ENCODE measurements at places on chromosomes 6 and 20.

DNA sequence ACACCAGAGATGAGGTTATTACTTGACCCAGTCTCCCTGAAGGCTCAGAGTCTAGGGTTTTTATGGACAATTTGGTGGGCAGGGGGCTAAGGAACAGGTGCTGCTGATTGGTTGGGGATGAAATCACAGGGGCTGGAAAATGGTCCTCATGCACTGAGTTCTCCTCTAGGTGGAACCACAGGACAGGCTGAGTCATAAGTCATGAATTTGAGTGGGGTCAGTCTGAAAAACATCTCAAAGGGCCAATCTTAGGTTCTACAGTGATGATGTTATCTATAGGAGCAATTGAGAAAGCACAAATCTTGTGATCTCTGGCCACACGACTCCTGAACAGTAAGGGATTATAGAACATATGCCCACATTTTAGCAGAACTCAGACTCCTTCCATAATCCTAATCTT is 5.9 kb upstream of the MRS2 start:
- no peak for DNase-seq

DNA sequence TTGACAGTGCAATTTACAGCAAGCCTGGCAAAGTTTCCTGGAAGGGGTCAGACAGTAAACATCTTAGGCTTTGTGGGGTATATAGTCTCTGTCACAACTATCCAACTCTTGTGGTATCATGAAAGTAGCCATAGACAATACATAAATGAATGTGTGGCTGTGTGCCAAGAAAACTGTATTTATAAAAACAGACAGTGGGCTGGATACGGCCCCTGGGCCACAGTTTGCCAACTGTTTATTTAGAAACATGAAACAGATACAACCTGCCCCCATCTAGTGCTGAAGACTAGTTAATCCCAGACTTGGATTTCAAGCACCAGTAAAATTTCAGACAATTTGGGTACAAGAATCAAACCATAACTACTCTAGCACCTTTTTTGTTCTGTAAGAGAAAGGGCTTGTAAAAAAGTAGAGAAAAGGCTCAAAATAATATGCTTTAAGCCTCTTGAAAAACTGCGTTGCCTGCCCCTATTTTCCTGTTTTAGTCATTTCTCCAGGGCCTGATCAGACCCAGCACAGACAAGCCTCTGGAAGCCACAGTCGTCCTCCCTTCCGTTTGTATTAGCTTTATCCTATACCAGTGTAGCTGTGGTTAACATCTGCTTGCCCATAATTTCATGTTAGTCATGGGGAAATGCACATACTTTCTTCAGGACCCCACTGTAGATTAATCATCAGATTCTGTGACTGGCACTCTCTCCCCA is 30.8 kb downstream of the JAG1 start:
- no peak for DNase-seq

GRCh38 chr20:11195169-11195568 is 521.4 kb upstream of the JAG1 start:
- DNase-seq, result no peak

DNA sequence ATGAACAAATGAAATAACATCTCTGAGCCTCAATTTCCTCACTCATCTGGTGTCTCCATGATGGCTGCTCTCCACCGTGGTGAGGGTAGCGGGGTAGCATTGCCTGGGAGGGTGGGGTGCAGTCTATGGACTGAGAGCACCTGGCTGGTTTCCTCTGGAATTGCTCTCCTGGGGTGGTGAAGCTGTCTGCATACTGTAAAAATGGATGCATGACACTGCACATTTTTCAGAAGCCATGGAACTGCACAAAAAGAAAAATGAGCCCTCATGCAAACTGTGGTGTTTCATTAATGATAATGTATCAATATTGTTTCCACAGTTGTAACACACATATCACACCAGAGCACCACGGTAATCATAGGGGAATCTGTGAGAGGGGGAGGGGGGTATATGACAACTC is 12.1 kb upstream of the ITPR3 start:
- DNase-seq, result no peak

GRCh38 chr20:52824494-52825216 is 147.5 kb upstream of the TSHZ2 start:
- DNase-seq, result no peak

GRCh38 chr6:147287869-147288271 is 83.7 kb downstream of the STXBP5 start:
- DNase-seq, result no peak

- no peak for DNase-seq
Observed at GRCh38 chr20:63254232-63254605, at the start of gene NKAIN4. TSS of gene NKAIN4 (minus strand) at chr20:63254463. CDS start at chr20:63254450, 13 bp downstream.

DNA sequence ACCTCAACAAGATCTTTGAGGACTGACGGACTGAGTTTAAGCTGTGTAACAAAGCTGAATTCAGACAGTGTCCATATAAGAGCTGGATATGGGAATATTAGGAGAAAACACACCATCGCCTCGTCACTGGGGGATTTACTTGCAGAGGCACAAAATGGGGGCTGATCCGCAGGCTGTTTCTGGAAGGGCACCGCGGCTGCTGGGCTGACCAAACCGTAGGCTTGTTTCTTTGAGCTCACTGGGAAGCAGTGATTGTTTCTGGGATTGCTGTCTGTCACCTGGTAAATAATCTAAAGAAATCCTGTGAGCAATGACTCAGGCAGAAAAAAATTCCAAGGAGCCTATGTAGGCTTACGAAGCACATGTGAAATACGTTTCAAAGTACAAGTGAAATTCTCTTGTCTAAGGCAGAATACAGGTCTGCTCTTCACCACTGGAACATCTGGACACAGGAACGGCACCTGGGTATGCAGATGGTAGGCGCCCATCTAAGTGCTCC is 63.9 kb upstream of the MPC1 start:
- no peak for DNase-seq

DNA sequence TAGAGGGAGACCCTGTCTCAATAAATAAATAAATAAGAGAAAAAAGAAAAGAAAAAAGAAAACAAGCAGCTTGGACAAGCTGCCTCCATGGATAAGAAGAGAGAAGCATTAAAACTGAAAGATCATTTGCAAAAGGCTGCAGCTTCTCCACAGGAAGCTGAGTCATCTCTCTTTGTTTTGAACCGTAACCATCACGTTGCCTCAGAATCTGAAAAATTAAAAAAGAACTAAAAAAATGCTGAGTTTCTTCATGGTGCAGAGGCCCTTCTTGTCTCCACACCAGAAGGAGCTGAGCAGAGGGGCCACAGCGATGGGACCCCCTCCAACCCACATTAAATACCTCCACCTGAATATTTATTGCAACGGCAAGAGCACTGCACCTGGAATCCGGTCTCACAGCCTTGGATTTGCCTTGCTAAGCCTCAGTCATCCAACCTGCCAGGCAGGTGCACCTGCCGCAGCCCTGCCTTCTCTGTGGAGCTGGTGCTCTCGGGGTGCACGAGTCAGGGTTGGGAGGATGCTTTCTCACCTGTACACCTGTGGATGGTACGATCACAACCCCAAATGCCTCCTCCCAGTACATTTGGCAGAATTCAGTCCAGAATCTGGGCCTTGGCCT is 28.1 kb downstream of the TOX2 start:
- DNase-seq, result no peak

DNA sequence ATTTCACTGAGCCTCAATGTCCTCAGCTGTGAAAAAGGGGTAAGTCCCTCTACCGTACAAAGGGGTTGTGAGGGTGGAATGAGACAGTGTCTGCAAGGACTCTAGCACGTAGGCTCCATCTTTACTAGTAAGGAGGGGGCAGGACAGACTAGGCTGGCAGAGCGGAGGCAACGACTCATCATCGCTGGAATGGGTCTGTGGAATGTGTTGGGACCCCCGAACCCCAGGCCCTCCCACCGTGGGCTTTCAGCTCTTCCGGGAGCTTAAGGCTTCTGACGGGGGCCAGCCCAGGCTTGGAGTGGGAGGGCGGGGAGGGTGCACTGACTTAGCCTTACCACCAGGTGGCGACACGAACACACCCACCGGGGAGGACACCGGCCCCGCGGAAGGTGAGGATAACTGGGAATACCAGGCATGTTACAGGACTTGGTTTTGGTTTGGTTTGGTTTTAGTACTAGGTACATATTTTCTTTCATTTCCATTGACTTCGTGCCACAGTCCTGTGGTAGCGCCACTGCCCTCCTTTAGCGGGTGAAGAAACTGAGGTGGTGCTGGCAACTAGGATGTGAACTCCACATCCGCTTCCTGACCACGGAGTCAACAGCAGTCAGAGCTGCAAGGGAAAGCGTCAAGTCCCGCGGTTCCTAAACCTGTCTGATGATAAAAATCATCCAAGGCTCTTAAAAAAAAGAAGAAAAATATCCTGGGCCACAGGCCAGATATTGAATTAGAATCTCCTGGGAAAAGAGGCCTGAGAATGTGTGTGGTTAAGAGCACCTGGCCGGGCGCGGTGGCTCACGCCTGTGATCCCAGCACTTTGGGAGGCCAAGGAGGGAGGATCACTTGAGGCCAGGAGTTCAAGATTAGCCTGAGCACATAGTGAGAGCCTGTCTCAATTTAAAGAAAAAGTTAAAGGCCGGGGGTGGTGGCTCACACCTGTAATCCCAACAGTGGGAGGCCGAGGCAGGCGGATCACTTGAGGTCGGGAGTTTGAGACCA is 10.3 kb upstream of the TULP1 start:
- peak; percentile 62 for DNase-seq

GRCh38 chr6:16396497-16397319 is 158.3 kb downstream of the GMPR start:
- DNase-seq, result no peak

Measured in GM18507 (cell line).